ENCODE measurements at places on chromosomes 7 and 10.

- no peak for DNase-seq
These were observed 55.7 kb downstream of the GSDME start for GRCh38 chr7:24701261-24702235.

GRCh38 chr10:34358729-34359434 is 456.2 kb downstream of the PARD3 start:
- no peak for DNase-seq

GRCh38 chr10:13352519-13352918 is 4.4 kb upstream of the SEPHS1 start:
- no peak for DNase-seq

DNA sequence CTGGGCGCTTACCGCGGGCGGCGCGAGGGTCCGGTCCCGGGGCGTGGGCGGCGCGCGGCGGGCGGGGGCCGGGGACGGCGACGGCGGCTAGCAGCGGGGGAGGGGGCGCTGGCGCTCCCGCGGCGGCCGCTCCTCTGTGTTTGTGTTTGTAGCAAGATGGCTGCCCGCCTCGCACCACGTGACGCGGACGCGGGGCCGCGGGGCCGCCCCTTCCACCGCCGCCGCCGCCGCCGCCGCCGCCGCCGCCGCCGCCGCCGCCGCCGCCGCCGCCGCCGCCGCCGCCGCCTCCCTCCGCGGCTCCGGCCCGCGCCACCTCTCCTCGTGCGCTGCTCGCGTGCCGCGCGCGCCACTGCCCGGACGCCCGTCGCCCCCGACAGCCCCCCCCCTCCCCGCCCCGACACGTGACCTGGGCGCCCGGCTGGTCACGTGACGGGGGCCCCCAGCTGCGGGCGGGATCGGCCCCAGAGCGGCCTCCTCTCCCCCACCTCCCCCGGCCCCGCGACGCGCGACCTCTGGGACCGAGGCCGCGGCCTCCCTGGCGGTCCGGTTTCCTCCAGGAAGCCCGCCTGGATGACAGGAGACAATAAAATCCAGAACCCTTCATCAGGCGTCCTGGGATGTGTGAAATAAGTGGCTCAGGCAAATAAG is at the start of gene GIGYF1:
Gene GIGYF1 (minus strand): TSS at position 153 of the 648 bp plus-strand sequence. CDS start 6,012 bp downstream, outside the sequence.
- DNase-seq: no peak

DNA sequence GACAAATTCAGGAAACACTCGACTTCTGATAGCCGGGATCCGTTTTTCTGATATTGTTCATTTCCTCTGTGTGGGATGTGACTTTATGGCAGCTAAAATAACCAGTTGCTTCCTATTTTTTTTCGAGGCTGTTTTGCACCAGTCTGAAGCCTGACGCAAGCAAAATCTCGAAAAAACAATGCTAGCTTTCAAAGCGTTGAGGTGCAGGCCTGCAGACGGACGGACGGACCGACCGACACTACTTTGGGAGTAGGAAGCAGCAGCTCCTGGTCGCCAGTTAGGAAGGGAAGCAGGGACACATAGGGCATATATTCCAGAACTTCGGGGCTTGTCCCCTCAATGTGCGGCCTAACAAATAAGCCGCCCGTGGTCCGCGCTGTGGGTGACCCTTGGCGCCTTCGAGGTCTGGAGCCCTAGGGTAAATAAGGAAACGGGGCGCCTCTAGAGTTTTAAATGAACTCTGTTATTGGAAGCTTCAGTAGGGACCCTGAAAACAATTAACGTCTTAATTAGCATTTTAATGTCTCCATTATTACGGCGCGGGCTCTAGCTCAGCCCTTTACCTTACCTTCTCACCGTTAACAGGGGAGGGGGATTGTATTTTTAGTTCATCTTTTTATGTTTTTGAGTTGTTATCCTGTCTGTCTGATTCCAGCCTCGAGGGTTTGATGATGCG is 1.3 kb downstream of the HHEX start:
- DNase-seq: no peak

DNA sequence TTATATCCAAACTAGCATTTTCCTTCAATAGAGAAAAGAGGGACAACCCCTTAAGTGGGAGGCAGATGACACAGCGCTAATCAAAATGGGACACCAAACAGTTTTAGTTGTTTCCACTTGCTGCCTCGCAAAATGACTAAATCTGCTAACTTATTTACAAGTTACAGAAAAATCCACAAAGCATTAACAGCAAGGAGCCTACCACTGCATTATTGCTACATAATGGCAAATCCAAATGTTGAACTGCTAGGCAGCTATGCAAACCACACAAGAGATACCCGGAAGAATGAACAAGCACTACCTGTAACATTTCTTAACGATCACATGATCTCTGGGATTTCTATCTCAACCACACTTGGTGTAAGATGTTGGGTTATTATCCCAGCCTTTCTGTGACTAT is 96.7 kb downstream of the SFMBT2 start:
- no peak for DNase-seq

GRCh38 chr7:159022238-159022993 is 122.3 kb downstream of the VIPR2 start:
- no peak for DNase-seq

DNA sequence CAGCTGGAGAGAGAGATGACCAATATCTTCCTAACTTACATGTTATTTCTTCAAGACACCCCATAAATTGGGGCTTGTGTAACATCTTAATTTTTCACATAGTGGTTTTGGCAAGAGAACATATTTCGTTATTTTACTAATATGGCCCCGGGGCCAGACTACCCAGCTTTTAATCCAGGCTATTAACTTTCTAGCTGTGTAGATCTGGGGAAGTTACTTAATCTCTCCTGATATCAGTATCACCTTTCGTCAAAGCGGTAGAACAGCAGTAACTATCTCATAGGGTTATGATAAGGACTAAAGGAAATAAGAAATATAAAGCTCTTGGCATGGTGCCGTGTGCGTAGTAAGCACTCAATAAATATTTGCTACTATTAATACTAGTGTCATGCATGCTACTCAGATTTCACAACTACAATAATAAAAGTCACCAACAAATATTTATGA is 71.6 kb upstream of the LYZL1 start:
- DNase-seq: no peak

GRCh38 chr7:44797329-44798258 is 1.1 kb downstream of the PPIA start:
- DNase-seq: peak; percentile 87

GRCh38 chr10:102919246-102919959 is 1.3 kb downstream of the CNNM2 start:
- no peak for DNase-seq

GRCh38 chr10:11295492-11295891 is 277.8 kb downstream of the CELF2 start:
- no peak for DNase-seq

DNA sequence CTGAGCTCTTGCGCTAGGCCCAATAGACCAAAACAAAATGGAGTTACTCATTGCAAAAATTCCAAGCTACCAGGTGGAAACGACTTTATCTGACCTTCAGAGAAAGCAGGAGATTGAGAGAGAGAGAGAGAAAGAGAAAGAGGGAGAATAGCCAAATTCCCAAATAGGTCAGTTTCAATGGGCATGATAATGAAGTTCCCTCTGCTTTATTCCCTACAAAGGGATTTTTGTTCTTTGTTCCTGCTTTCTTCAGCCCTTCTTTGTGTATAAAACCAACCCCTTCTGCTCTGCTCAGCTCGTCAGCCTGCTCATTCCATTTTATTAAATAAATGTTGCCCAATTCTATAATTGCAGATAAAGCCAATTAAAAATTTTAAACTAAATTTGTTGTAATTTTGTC is 45.0 kb upstream of the GPR37 start:
- no peak for DNase-seq

DNA sequence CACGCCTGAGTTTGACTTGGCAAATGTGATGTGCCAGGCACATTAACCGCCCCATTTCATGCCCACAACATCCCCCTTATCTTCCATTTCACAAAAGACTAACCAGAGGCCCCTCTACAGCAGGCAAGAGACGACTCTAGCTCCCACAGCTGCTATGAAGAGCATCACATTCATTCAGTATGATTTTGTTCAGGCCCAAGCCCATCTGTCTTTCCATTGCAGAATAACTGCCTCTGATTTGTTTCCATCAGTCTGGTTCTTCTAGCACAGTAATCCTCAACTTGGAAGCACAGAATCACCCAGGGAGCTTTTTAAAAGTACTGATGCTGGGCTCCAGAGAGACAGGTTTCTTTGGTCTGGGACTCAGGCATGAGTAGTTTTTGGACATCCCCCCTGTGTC is 169.7 kb downstream of the NEURL1 start:
- DNase-seq: no peak

DNA sequence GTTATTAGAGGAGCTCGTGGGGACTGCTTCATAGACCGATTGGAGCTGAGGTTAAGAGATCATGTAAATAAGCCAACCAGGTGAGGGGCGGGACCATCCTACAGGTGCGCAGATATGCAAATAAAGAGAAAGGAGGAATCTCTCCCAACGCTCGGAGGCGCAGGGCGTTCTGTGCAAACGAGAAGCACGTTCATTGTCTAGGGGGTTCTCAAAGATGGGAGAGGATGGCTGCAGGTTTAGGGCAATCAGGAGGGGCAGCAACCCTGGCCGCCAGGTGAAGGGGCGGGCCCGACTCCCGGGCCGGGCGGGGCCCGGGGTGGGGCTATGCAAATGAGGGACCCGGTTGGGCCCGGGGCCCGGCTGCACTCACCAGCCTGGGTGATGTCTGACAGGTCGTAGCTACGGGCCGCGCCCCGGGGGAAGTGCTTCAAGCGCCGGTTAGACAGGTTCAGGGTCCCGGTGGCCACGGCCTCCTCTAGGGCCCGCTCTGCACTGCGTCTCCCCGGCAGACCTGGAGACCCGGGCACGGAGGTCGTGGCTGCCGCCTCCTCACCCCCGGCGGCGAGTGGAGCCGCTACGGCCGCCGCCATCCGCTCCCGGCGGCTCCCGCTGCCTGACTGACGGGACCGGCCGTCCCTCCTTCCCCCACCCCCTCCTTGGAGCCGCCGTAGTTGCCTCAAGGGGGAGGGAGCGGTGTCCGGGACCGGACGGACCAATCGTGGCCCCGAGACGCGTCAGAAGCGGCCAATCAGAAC is at the start of gene LRCH4:
Gene LRCH4 (minus strand): TSS at position 619 of the 755 bp plus-strand sequence. CDS start 29 bp downstream, at position 590.
- no peak for DNase-seq

- DNase-seq: no peak
These were observed 89.7 kb upstream of the PLPP4 start for GRCh38 chr10:120367341-120367740.

- peak; percentile 58 for DNase-seq
These were observed 50.5 kb downstream of the VIPR2 start for GRCh38 chr7:159094023-159094740.

GRCh38 chr10:93993782-93994437 is at the start of gene PLCE1:
PLCE1 (plus strand) TSS chr10:93993931; CDS start chr10:94031047, 37,116 bp downstream.
- DNase-seq: peak; percentile 72
